ENCODE measurements at places on chromosomes 3 and 15. TPM values are rescaled to one million over a fixed set of nuclear protein-coding genes. Genes with fewer than 3 reads are reported as not detected.

GRCh38 chr15:39030291-39031070 is 465.9 kb upstream of the RASGRP1 start:
- DNase-seq = peak; percentile 48

GRCh38 chr3:121718205-121718846 is 31.2 kb downstream of the GOLGB1 start:
- DNase-seq = no peak

- no peak for DNase-seq
Observed at GRCh38 chr3:62803276-62803675, 71.9 kb downstream of the CADPS start.

GRCh38 chr3:183548262-183548769 is 7.2 kb downstream of the KLHL6 start:
- peak; percentile 36 for DNase-seq

- no peak for DNase-seq
Observed at GRCh38 chr15:75195766-75196241, 5.9 kb upstream of the C15orf39 start.

DNA sequence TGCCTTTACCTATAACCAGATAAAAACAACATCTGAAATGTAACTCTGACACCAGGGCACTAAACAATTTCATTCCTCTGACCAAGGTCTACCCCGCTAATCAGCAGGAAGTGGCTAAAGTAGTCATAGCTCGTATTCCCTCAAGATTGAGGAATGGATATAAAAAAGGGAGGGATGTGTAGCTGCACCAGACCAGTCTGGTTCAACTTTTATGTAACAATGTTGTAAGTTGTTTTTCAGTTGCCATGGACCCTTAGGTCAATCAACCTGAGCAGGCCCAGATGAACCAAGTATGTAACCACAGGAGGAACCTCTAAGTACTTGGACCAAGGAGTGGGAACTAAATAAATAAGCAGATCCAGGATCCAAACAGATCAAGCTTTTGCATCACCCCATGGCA is 28.4 kb upstream of the IFT57 start:
- peak; percentile 17 for DNase-seq

DNA sequence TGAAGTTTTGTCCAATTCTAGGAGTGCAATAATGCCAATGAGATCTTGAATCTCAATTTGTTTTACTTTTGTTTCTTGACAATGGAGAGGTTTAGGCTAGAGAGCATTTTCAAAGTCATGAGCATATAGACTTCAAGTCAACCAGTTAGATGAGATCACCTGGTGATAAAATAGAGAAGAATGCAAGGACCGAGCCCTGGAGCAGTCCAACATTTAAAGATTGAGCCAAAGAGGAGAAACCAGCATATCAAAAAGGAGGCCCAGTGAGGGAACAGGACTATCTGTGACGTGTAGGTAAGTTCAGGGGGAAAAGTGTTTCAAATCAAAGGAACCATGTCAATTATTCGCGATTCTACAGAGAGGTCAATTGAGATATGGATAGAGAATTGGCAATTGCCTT is 1.7 kb upstream of the PIAS1 start:
- no peak for DNase-seq

DNA sequence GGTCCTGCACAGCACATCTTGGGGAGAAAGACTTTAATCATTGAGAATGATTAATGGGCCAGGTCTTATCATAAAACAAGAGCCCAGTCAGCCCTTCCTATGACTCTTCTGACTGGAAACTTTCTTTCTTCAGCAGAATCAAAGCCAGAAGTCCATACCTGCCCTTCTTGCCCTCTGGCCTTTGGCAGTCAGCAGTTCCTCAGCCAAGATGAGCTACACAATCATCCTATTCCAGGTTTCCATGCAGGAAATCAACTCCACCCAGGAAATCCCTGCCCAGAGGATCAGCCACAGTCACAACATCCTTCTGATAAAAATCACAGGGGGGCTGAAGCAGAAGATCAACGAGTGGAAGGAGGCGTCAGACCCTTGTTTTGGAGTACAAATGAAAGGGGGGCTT is 26.9 kb downstream of the ZNF589 start:
- no peak for DNase-seq

GRCh38 chr3:48859206-48859605 is 11.5 kb upstream of the PRKAR2A start:
- no peak for DNase-seq

ATP13A5 gene
- total RNA-seq = not detected

PLSCR2 gene
- total RNA-seq = not detected

KLHL6 gene
- total RNA-seq = not detected

P2RY13 gene
- total RNA-seq = not detected

EPHA3 gene
- total RNA-seq = 0.13 TPM

ACOX2 gene
- total RNA-seq = 2.4 TPM

CHST14 gene
- total RNA-seq = 27.9 TPM

IGF2BP2 gene
- 104 TPM for total RNA-seq

NPAP1 gene
- not detected for total RNA-seq

GTF2E1 gene
- 19.4 TPM for total RNA-seq

EPHB1 gene
- 0.57 TPM for total RNA-seq

GLT8D1 gene
- 77.3 TPM for total RNA-seq

Measured in LHCN-M2 (cell line).